ENCODE measurements at places on chromosomes 2 and 18.

DNA sequence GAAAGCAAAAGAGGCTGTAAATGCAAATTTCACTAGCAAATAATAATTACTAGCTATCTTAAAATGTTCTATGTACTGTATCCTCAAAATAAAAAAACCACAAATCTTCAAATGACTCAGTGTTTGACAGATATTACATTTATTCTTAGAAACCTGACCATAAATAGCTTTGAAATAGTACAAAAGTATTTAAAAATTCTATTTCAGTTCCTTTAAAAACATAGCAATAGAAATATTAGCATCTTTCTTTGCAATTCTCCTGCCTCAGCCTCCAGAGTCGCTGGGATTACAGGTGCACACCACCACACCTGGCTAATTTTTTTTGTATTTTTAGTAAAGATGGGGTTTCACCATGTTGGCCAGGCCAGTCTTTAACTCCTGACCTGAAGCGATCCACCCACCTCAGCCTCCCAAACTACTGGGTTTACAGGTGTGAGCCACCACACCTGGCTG, 50.6 kb downstream of the MSH6 start:
- no peak for DNase-seq

DNA sequence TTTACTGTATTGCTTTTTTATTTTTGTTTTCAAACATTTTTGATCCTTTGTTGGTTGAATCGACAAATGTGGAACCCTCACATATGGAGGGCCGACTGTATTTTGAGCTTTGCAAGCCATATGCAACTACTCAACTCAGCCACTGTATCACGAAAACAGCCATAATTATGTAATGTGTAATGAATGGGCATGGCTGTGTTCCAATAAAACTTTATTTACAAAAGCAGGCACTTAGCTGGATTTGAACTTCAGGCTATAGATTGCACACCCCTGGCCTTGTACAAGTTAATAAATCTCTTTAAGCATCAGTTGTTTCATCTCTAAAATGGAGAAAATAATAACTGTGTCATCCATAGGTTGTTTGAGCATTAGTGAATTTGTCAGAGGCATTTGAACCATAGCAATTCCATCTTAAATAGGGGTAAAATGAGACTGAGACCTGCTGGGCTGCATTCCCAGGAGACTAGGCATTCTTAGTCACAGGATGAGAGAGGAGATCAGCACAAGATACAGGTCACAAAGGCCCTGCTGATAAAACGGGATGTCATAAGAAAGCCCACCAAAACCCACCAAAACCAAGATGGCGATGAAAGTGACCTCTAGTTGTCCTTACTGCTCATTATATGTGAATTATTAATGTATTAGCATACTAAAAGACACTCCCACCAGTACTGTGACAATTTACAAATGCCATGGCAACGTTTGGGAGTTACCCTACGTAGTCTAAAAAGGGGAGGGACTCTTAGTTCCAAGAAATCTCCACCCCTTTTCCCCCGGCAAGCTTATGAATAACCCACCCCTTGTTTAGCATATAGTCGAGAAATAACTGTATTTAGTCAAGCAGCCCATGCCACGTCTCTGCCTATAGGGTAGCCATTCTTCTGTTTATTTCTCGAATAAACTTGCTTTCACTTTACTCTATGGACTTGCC, 13.7 kb upstream of the LTBP1 start:
- DNase-seq, result no peak

DNA sequence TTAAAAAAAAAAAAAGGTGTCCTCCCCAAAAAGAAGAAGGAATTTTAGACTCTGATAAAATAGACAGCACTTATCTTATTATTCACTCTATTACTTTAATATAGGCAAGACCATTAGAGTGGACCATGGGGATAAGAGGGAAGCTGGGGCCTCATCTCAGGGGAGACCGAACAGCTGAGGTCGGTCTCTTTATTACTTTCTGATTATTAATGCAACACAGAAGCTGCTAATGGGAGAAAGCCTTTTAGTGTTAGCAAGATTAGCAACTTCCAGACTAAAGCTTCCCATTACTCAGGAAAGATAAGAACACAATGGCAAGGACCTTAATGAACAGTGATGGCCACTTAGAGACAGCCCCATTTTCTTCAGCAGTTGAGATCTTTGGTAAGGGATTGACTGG, 135.5 kb downstream of the TMEFF2 start:
- no peak for DNase-seq

- DNase-seq, result no peak
Observed at GRCh38 chr2:108613261-108614042, 79.2 kb downstream of the LIMS1 start.

DNA sequence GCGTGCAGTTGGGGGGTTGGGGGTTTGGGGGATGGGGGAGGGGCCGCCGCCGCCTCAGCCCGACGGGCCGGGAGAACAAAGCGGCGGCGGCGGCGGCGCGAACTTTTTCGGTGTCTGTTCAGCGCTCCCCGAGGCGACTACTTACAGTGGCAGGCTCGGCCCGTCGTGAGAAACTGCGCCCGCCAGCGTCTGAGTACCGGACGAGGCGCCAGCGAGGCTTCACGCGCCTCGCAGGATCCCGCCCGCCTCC, 172 bp downstream of the PRKD3 start:
- peak; percentile 65 for DNase-seq
